ENCODE measurements at places on chromosomes 3 and 15. TPM values are rescaled to one million over a fixed set of nuclear protein-coding genes. Genes with fewer than 3 reads are reported as not detected.

The CKMT1B gene
- total RNA-seq = 0.91 TPM

The SLC9A9 gene
- total RNA-seq = 5.4 TPM

GRCh38 chr3:69659180-69659910, 79.9 kb upstream of the MITF start:
- ATAC-seq = no peak

DNA sequence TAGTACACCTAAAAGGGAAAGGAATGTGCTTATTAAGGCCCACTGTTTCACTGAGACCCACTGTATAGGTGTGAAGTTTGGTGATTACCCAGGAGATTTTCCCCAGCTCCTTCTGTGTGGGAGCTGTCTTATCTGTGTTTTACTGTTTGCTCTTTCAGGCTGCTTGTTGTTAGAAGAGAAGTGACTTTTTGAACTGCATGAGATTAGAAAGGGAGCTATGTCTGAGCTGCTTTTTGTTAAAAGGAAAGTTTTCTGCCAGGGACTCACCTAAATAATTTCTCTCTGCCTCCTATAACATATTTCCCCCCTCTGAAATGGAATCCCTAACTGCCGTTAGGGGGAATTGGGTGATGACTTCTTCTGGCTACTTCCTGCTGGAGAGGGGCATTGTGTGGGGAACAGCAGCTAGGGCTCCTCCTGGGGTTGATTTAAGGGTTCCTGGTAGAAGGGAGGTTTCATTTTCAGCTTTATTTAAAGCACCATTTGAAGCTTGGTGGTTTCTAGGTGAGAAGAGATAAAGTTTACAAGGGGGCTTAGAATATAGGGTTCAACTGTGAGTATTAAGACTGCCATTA, 77.1 kb upstream of the ATP11B start:
- no peak for ATAC-seq

DNA sequence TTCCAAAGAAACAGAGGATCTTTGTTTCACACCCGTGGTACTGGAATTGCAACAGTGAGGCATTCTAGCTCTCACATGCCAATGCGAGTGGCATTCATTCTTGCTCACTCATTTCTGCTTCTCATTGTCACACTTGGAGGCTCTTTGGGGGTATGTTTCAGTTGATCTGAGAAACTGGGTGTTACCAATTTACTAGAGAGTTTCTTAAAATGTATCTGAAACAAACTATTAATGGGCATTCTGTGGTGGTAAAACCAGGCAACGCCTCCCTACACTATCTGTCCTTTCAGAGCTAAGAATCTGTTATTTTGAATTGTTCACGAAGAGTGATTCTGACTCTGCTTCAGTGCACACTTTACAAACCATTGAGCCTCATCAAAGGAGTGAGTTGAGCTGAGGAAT, 140.6 kb upstream of the BHLHE40 start:
- ATAC-seq = no peak

- no peak for ATAC-seq
Observed at GRCh38 chr3:183272791-183273190, 19.7 kb downstream of the B3GNT5 start.

- no peak for ATAC-seq
Observed at GRCh38 chr3:105686278-105686897, 182.4 kb downstream of the CBLB start.

DNA sequence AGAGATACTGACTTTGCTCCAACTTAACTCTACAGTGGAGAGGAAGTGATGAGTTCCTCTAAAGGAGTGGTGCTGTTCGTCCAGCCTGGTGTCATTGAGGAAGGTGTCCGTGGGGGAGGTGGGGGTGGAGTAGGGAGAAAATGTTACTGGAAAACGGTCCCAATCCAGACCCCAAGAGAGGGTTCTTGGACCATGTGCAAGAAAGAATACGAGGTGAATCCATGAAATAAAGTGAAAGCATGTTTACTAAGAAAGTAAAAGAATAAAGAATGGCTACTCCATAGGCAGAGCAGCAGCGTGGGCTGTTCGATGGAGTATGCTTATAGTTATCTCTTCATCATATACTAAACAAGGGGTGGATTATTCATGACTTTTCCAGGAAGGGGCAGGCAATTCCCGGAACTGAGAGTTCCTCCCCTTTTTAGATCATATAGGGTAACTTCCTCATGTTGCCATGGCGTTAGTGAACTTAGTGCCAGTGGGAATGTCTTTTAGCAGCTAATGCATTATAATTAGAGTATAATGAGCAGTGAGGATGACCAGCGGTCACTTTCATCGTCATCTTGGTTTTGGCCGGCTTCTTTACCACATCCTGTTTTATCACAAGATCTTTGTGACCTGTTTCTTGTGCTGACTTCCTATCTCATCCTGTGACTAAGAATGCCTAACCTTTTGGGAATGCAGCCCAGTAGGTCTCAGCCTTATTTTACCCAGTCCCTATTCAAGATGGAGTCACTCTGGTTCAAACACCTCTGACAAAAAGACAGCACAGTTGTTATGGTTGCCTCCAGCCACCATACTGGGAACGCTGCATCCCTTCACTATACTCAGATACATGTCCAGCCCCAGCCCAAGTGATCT, 38.6 kb downstream of the CLEC3B start:
- ATAC-seq = no peak

GRCh38 chr3:31225923-31226322, 306.8 kb upstream of the STT3B start:
- ATAC-seq = no peak

- ATAC-seq = no peak
Observed at GRCh38 chr15:64982472-64982871, 7.2 kb downstream of the SPG21 start.

GRCh38 chr3:106929081-106929480, 448.2 kb upstream of the CCDC54 start:
- no peak for ATAC-seq

Measured in motor neuron (in vitro differentiated cells).